ENCODE measurements at places on chromosomes 5 and 9.

DNA sequence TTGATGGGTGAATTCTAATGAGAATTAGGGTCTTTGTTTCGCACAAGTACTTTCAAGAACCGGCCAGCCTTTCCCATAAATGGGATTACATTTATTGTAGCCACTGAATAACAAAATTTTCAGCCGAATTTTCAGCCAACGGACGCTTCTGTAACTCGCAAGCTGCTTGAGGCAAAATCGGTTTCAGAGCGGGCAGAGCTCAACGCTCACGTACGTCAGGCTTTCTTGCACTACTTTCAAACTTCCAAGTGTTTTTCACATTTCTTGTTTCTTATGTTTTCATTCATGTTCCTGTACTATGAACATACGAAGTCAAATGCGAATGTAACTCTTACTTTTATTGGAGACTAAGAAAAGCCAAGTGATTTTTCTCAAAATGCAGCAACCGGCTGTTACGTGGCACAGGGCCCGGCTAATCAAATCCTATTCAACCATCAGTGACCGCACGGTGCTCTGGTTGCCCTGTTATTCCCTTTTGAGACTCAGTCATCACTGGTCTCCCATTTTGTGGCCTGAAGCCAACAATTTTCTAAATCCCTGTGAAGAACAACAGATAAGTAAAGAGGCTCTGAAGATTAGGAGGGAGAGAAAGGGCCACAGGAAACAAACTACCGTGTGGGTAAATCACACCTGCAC lies 68.5 kb downstream of the SLC28A3 start:
- DNase-seq, result no peak

GRCh38 chr9:85425153-85425611 lies 316.6 kb downstream of the AGTPBP1 start:
- peak; percentile 62 for DNase-seq

DNA sequence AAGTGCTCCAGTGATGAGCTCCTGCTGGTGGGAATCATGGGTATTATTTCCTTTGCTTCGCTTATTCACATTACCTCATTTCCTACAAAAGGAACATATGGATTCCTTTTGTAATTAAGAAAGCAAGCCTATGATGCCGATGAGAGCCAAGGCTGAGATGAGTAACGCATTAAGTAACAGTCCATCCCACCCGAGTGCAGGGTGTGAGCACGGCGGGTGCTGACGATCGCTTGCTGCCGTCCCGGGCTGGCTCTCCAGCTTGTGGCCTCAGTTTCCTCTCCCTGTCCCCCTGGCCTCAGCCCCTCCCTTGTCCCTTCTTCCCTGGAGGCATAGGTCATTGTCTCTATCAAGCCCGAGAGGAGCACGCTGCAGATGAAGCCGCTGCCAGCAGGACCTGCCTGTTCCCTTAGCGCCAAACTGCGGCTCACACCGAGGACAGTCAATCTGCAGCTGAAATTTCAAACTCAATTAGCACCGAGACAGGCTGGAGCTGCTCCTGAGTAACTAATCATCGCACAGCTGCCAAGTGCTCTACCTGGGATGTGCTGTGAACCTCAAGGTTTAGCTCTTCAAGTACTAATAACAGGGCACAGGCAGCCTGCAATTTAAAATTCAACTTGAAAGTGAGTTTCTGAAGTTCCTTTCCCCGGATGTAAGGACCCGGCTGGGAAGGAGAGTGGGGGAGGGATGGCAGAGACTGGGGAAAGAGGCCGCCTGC lies 115.2 kb upstream of the RAPGEF1 start:
- no peak for DNase-seq

- DNase-seq, result no peak
Observed at GRCh38 chr9:128102196-128102595, 25.3 kb downstream of the PTGES2 start.

- no peak for DNase-seq
Observed at GRCh38 chr5:35881758-35882157, 25.1 kb downstream of the IL7R start.

DNA sequence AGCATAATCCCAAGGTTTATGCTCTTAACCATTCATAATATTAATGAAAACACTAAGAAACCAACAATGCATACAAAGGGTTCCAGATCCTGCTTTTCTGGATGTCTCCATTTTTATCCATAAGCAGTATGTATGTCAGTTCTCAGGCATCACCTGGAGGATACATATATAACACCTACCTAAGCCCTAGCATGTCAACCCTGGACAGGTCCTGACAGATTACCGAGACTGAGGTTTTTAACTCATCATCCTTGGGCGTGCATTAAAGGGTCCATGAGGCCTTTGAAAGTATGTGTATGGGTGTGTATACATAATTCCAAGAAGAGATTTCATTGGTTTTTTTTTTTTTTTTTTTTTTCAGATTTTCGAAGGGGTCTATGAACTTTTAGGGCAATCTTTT lies 70.6 kb downstream of the SH3TC2 start:
- no peak for DNase-seq

DNA sequence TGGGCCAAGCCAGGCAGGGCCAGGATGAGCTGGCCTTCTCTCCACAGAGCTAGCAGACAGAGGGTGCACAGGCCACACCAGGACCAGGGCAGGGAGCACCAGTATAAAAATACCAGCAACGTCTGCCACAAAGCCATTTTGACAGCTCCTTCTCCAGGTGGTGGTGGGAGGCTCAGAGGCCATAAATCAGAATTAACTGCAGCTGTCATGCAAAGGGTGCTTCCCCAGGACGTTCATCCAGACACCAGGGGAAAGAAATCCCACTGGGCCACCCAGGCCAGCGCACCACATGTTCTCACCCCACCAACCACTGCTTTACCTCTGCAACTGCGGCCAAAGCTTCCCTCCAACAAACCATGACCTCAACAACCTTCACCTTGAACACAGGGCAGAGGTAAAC lies 403.7 kb upstream of the TRPC7 start:
- DNase-seq, result no peak

DNA sequence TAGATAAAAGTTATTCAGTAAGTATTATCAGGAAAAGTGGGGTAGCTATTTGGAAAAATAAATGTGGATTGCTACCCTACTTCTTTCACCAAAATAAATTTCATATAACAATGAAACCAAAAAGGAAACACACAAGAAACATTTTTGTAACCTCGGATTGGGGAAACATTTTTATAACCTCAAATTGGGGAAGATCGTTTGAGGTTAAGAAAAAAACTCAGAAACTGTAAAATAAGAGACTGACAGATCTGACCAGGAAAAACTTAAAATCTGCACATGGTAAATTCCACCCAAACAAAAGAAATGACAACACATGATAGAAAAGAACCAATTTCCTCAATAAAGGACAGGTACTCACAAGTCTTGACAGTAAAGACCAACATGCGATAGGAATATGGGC lies 13.5 kb downstream of the EFCAB9 start:
- no peak for DNase-seq

GRCh38 chr5:180370861-180371641 lies 17.9 kb upstream of the GFPT2 start:
- DNase-seq, result no peak

DNA sequence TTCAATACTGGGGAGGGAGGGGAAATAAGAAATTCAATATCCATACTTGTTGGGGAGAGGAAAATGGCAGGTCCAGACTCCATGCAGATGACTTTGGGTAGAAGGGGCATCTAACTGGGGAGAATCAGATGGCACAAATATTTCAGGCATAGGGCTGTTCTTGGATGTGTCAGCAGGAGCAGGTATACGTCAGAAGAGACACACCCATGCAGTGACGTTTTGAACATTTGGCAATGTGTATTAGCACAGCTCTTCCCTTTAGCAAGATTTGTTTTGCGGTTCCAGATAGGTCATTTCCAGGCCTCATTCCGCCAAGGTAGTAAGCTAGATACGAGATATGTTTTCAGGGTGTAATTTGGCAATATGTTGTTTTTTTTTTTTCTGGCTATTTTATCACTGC lies 187.2 kb upstream of the CDH10 start:
- no peak for DNase-seq

GRCh38 chr9:83655433-83655832 lies 32.5 kb downstream of the IDNK start:
- no peak for DNase-seq

- no peak for DNase-seq
Observed at GRCh38 chr5:67238191-67238590, 41.6 kb upstream of the CD180 start.

DNA sequence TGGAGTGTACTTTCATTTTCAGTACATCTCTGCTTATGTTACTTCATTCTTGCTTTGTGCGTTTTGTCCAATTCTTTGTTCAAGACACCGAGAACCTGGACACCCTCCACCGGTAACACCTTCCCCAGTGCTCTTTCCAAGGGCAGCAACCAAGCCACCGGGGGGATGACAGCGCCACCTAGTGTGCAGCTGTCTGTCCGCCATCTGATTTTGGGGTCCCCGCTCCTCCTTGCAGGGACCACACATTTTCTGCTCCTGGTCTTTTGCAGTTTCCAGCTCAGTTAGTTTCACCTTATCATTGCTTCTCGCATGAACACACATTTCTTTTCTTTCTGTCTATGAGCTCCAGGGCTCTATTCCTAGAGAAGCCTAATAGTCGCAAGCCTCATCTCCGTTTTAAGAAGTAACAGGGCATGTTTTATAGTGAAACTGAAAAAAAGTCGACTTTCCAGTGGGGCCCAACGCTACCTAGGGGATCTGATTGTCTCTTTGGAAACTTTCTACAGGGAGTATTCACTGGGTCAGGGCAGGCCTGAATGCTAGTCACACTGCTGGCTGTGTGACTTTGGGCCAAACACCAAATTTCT lies 152.1 kb downstream of the FSTL4 start:
- no peak for DNase-seq

DNA sequence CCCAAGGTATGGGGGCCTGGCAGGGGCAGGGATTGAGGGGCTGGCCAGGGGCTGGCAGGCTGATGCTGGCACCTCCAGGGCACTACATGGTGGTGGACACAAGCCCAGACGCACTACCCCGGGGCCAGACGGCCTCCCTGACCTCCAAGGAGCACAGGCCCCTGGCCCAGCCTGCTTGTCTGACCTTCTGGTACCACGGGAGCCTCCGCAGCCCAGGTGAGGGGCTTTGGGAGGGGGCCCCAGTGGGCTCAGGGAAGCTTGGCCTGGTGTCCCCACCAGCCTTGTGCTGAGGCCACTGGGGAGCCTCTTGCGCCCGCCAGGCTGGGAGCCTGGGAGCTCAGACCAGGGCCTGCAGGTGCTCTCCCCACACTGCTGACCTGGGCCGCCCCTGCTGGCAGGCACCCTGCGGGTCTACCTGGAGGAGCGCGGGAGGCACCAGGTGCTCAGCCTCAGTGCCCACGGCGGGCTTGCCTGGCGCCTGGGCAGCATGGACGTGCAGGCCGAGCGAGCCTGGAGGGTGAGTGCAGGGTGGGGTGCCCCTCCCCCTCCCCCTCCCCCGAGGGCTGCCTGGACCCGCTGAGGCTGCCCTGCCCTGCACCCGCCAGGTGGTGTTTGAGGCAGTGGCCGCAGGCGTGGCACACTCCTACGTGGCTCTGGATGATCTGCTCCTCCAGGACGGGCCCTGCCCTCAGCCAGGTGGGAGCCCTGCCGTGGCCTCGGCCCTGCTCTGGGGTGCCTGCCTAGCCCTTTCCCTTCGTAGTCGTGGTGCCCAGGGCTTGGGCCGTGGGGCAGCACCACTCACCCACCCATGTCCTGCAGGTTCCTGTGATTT lies 5.7 kb downstream of the MAMDC4 start:
- no peak for DNase-seq

DNA sequence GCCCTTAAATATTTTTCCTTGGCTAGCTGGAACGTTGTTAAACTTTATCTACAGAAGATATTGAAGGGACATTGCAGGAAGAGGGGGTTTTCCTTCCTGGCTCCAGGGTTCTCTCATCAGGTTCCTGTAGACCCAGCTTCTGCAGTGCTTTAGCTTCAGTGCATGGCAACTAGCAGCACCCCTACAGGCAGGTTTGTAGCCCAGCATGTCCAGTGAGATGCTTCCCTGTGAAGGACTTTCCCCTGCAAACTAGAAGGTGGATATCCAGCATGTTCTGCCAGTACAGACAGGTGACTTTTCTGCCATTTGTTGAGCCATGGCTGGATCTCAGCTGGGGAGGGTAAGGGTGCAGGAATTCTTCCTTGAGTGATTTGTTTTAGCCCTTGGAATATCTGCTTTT lies 10.4 kb downstream of the CCL28 start:
- no peak for DNase-seq

DNA sequence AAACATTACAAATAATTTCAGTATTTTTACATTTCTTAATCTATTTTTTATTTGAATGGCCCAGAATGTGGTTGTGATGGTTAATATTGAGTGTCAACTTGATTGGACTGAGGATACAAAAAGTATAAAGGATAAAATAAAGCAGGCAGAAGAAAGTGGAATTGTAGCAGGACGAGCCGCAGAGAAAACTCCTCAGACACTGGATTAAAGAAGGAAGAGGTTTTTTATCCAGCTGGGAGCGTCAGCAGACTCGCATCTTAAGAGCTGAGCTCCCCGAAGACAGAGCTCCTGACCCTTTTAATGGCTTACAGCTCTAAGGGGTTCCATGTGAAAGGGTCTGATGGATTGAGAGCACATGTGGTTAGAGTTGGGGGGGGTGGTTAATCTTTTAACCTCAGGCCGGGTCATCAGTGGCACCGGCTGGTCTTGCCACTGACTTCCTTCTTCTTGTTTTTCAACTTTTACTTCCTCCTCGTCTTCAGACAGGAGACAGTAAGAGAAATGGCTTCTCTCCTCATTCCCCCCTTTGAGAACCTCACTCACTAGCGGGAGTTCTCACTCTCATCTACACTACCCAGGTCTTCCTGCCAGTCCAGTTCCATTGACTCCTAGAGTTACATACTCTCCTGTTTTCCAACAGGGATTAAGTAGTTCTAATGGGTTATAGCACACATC lies 80.0 kb downstream of the TMEM161B start:
- no peak for DNase-seq

DNA sequence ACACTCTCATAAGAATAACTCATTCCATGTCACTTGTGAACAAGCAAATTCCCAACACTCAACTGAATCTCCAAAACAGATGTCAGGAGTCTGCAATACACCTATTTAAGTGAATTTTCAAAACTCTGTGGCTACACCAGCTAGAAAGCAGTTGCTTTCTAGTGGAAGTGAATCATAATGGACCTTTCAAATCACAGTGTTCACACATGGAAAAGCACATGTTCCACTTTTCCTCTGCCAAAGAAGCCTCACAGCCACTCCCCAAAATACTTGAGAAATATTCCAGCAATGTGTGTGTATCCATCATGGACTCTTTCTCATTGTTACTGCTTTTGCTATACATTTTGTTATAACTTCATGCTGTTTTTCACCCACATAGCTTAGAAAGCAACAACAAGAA lies 17.4 kb downstream of the MARCHF3 start:
- no peak for DNase-seq

DNA sequence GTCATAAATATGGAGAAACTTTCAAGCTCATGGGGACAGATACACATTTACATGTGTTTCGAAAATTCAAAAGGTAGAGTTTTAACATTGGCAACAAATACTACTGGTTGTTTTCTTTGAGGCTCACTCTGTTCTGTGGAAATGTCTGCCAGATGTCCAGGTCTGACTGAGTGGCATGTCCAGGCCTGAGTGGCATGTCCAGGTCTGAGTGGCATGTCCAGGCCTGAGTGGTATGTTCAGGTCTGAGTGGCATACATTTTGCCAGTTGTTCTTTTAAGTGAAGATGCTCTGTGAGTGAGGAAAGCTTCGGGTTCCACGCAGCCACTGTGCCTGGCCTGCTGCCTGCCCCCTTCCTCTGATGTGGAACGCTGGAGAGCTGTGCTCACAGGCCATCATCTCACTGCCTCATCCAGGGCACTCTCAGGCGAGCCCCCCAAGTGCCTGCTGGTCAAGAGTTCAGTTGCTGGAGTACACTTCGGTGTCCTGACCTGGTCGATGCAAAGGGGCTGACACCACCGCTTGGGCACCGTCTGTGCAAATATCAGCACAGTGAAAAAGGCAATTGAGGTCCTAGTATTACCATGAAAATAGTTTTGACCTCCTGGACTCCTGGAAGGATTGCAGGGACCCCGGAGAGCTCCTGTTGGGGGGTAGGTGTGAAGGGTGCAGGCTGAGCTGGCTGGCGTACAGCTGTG lies 89.9 kb downstream of the EHMT1 start:
- no peak for DNase-seq
